Mesendoderm (in vitro differentiated cells): ENCODE measurements at places on chromosomes 2 and 18.

GRCh38 chr2:112884869-112885505 lies 26.0 kb upstream of the IL37 start:
- peak; percentile 81 for DNase-seq
- H3K4me1 ChIP-seq = no peaks in the 10 kb centered on the region
- no peaks in the 10 kb centered on the region for H3K36me3 ChIP-seq
- no peaks in the 10 kb centered on the region for H3K27me3 ChIP-seq

DNA sequence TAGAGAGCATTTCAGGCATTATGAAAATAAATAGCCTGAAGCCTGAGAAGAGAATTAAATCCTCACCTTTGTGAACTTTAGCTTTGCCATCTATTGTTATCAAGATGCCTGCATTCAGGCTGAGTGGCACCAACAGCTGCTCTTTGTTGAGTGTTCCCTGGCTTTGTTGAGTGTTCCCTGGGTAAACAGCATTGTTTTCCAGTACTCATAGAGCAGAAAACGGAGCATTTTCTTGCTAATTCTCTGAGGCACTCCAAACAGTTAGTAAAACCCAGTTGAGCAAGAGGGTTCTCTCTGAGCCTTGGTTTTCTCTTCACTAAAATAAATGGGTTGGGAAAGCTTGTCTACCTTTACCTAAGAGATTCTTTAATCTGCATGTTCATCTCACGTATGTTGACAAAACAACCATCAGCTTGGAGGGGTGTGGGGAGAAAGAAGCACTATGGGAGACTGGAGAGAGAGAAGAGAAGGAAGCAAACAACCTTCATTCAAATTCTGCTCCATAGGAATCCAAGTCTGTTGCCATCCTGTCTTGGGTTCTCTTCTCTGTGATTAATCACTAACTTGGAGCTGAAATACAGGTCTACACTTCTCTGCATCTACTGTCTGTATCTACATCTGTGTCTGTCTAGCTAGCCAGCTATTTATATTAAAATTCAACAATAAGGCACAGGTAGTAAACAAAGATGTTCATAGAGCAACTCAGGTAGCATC lies 567.0 kb upstream of the SOX11 start:
- no peaks in the 10 kb centered on the region for H3K4me1 ChIP-seq
- no peak overlapping the region for H3K4me3 ChIP-seq
- no peaks in the 10 kb centered on the region for H3K27me3 ChIP-seq
- no peak overlapping the region for H3K27ac ChIP-seq

DNA sequence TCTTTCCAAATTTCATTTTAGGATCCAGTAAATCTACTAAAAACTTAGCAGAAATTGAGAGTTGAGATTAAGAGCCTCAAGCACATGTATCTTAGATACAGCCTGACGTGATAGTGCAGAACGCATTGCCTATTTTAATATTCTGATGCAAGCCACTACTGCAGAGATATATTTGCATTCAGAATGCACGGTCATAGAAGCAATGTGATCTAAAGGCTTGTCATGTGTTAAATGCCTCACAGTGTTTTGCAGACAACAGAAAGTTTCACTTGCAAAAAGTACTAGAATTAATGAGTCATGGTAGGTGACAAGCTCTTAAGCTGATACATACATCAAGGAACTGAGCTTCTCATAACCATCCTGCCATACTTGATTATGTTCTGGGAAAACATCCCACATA lies 886.7 kb upstream of the CHAC2 start:
- no peaks in the 10 kb centered on the region for H3K27me3 ChIP-seq
- peak; percentile 13 for DNase-seq
- H3K36me3 ChIP-seq = no peaks in the 10 kb centered on the region
- H3K4me1 ChIP-seq = no peaks in the 10 kb centered on the region

GRCh38 chr18:41464278-41464677 lies 490.8 kb upstream of the PIK3C3 start:
- no peak overlapping the region for H3K4me3 ChIP-seq
- H3K4me1 ChIP-seq = no peaks in the 10 kb centered on the region
- no peak for DNase-seq
- H3K27ac ChIP-seq = no peak overlapping the region
- no peaks in the 10 kb centered on the region for H3K36me3 ChIP-seq
- H3K27me3 ChIP-seq = no peaks in the 10 kb centered on the region

GRCh38 chr18:65761636-65762295 lies 11.0 kb downstream of the CDH7 start:
- H3K27ac ChIP-seq = no peak overlapping the region
- no peaks in the 10 kb centered on the region for H3K36me3 ChIP-seq
- no peaks in the 10 kb centered on the region for H3K27me3 ChIP-seq
- no peak for DNase-seq
- no peak overlapping the region for H3K4me3 ChIP-seq
- H3K4me1 ChIP-seq = no peaks in the 10 kb centered on the region

- no peak overlapping the region for H3K4me3 ChIP-seq
- DNase-seq = no peak
Observed at GRCh38 chr2:69253611-69254301, 133.3 kb downstream of the GFPT1 start.

DNA sequence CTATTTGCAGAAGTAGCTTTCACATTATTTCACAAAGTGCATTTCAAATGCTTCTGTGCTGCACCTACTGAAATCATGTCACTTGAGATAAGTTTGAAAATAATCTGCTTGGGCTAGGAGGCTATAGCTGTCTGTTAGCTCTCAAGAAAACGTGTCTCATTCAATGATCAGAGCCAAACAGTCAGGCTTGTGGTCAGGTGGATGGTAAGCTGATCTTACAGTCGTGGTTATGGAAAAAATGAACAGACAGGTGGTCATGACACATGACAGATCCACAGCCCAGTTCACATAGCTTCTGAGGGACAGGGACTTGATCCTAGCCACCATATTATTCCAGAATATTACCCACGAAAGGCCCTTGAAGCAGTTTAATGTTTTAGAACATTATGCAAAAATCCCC lies 26.5 kb upstream of the RFX8 start:
- H3K36me3 ChIP-seq = no peaks in the 10 kb centered on the region
- no peak overlapping the region for H3K27ac ChIP-seq
- no peak overlapping the region for H3K4me3 ChIP-seq
- no peak for DNase-seq
- no peaks in the 10 kb centered on the region for H3K27me3 ChIP-seq

DNA sequence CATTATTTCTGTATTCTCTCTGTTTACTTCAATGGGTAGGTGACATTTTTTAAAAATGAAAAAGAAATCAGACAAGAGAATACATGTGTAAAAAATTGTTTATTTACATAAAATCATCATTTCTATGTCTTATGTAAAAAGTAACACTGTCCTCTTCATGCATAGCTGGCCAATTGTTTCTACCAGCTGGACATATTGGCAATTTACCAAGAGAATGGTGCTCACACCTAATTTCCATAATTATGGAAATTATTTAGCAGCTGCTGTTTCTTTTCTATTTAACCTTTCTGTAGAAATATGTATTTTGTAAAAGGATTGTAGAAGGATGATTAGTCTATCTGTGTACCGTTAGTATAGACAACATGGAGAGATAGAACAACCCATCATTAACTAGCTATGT lies 791.9 kb downstream of the TRIB2 start:
- no peak overlapping the region for H3K27ac ChIP-seq
- no peak for DNase-seq
- no peaks in the 10 kb centered on the region for H3K4me1 ChIP-seq
- no peaks in the 10 kb centered on the region for H3K36me3 ChIP-seq
- H3K4me3 ChIP-seq = no peak overlapping the region

DNA sequence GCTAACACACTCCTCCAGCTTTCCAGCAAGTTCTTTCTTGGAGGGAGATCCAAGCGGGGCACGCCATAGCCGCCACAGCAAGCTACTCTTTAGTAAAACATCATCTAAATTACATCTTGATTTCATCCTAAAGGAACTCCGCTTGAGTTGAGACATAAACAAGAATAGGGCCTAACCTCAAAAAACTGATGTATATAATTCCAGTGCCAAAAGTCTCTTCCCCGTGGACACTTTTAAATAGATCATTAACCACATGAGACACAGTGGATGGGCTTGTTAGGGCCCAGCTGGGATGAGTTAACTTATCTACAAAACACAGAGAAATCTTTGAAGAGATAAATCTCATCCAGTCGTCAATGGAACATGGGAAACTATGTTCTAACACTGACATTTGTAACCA lies 20.8 kb upstream of the MLPH start:
- no peaks in the 10 kb centered on the region for H3K36me3 ChIP-seq
- H3K27ac ChIP-seq = no peak overlapping the region
- H3K4me3 ChIP-seq = no peak overlapping the region
- no peaks in the 10 kb centered on the region for H3K27me3 ChIP-seq

- H3K27me3 ChIP-seq = no peaks in the 10 kb centered on the region
- DNase-seq = peak; percentile 75
- H3K27ac ChIP-seq = no peak within 1 kb of the TSS
- no peak within 1 kb of the TSS for H3K4me3 ChIP-seq
Observed at GRCh38 chr2:96138179-96139145, at the start of gene ASTL. TSS of gene ASTL (minus strand) at chr2:96138502. CDS start at chr2:96138436, 66 bp downstream.

- H3K4me3 ChIP-seq = no peak overlapping the region
- no peaks in the 10 kb centered on the region for H3K27me3 ChIP-seq
- no peaks in the 10 kb centered on the region for H3K36me3 ChIP-seq
- peak; percentile 0 for DNase-seq
- H3K27ac ChIP-seq = no peak overlapping the region
- H3K4me1 ChIP-seq = no peaks in the 10 kb centered on the region
Observed at GRCh38 chr18:72013427-72013850, 530.7 kb downstream of the CBLN2 start.

GRCh38 chr2:54226260-54226659 lies 29.8 kb downstream of the TSPYL6 start:
- no peaks in the 10 kb centered on the region for H3K27me3 ChIP-seq
- H3K4me3 ChIP-seq = no peak overlapping the region
- no peak overlapping the region for H3K27ac ChIP-seq
- no peaks in the 10 kb centered on the region for H3K4me1 ChIP-seq

DNA sequence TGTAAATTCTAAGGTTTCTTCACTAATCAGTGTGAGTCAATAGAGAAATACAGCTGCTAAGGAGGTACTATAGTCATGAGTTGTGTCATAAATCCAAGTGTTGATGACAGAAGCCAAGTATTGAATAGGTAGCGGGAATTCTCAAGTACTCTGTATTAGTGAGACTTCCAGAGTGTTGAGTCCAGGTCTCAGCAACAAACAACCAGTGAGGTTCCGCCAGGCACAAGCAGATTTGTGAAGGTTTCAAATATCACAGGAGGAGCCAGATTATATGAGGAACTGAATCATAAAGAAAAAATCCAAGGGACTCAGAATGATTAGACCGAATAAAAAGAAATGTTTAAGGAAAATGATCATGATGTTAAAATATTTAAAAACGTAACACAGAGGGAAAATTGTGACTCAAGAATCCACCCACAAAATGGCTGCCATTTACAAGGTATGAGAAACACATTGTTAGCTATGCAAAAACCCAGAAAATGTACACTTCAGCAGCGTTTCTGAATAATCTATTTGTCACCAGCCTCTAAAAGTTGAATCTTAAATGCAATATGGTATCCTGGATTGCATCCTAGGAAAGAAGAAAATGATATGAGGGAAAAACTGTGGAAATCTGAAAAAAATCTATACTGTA lies 27.3 kb upstream of the EVA1A start:
- H3K27ac ChIP-seq = no peak overlapping the region
- H3K27me3 ChIP-seq = no peaks in the 10 kb centered on the region
- H3K36me3 ChIP-seq = no peaks in the 10 kb centered on the region
- H3K4me3 ChIP-seq = no peak overlapping the region

- no peaks in the 10 kb centered on the region for H3K36me3 ChIP-seq
- no peak overlapping the region for H3K27ac ChIP-seq
- no peak overlapping the region for H3K4me3 ChIP-seq
- DNase-seq = no peak
Observed at GRCh38 chr2:37771600-37772088, 100.2 kb upstream of the CDC42EP3 start.

DNA sequence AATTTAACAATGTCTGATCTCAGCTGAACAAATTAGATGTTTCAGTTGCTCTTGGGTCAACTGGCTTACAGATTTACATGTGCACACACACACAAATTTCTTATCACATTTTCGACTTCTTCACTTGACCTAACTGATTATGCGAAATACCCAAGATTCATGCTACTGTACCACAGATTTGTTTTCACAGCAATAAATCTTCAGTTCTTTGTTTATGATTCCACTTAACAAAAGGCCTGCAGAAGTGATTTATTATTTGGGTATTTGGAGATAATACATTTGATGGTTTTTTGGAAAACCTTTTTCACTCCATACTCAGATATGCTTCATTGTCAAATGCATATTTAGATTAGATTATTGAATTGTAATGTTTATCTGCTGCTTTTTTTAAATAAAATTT lies 129.0 kb downstream of the GALNT1 start:
- no peak overlapping the region for H3K27ac ChIP-seq
- no peak for DNase-seq
- H3K27me3 ChIP-seq = no peaks in the 10 kb centered on the region
- H3K4me1 ChIP-seq = no peaks in the 10 kb centered on the region

DNA sequence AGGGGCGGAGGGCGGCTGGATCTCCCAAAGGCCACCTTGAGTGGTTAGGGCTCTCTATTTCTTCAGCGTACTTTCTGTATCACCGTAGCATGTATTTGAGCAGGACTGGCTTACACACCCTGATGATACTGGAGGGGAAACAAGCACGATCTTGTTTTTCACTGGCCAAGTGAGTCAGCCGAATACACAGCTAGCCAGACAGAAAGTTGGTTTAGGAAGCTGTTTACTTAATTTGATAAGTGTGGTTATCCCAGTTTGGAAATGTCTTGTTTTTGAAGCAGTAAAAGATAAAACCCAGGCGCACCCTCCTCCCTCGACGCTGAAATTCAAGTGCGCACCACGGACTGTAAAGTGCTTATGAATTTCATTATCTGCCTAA lies 582 bp downstream of the RIOK3 start:
- H3K27me3 ChIP-seq = no peaks in the 10 kb centered on the region
- peak; percentile 25 for DNase-seq
- no peaks in the 10 kb centered on the region for H3K36me3 ChIP-seq
- H3K27ac ChIP-seq = no peak overlapping the region
- peak overlapping the region; percentile 100 for H3K4me3 ChIP-seq

GRCh38 chr2:196176142-196176738 lies 4.9 kb upstream of the STK17B start:
- DNase-seq = no peak
- H3K4me1 ChIP-seq = no peaks in the 10 kb centered on the region
- no peak overlapping the region for H3K4me3 ChIP-seq
- no peaks in the 10 kb centered on the region for H3K27me3 ChIP-seq
- H3K36me3 ChIP-seq = no peaks in the 10 kb centered on the region

- no peaks in the 10 kb centered on the region for H3K4me1 ChIP-seq
- DNase-seq = peak; percentile 15
- no peaks in the 10 kb centered on the region for H3K36me3 ChIP-seq
- H3K4me3 ChIP-seq = peak overlapping the region; percentile 61
- no peaks in the 10 kb centered on the region for H3K27me3 ChIP-seq
Observed at GRCh38 chr18:12656938-12657683, 796 bp downstream of the SPIRE1 start.

GRCh38 chr18:49573835-49574234 lies 12.0 kb downstream of the LIPG start:
- no peaks in the 10 kb centered on the region for H3K27me3 ChIP-seq
- H3K4me3 ChIP-seq = no peak overlapping the region
- peaks cover 20% of the 10 kb centered on the region for H3K36me3 ChIP-seq
- H3K27ac ChIP-seq = no peak overlapping the region
- no peaks in the 10 kb centered on the region for H3K4me1 ChIP-seq
